ENCODE measurements at places on chromosomes 13 and 19.

DNA sequence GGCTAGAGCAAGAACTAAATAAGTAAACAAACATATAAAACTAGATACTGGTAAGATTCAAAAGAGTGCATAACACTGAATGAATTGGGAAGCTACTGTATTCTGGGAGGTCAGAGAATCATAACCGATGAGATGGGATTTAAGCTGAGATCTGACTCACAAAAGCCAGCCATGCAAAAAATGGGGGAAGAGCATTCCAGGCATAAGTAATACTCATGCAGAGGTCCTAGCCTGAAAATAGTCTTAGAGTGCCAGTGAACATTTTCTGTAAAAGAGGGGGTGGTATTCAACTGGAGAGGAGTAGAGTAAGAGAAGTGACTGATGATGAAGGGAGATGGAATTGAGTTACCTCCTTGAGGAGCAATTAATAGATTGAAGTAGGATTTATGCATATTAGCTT is 872.0 kb upstream of the GPC6 start:
- DNase-seq = no peak

DNA sequence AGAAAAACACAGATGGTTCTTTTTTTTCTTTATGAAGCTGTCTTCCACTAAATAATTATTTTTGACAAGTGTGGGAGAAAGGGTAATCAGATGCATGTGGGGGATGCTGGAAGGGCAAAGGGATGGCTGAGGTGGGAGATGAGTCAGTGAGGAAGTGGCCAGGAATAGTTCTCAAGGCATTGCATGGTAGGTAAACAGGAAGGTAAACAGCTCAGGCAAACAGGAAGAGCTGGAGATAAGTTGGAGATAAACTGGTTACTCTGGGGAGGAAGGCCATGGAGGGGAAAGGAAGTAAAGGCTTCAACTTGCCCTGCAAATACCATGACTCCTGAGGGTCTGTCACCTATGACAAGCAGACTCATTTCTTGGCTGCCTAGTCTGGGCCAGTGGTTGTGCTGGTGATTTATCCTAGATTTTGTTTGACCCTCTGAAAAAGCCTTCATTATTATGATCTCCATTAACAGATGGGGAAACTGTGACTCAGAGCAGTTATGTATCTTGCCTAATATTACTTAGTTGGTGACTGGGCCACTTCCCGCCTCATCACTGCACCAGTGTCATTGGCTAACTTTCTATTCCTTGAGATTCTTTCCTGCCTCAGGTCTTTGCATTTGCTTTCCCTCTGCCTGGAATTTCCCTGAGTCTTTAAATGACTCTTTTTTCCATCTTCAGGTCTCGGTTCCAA is 17.1 kb downstream of the ACTL9 start:
- DNase-seq = no peak

DNA sequence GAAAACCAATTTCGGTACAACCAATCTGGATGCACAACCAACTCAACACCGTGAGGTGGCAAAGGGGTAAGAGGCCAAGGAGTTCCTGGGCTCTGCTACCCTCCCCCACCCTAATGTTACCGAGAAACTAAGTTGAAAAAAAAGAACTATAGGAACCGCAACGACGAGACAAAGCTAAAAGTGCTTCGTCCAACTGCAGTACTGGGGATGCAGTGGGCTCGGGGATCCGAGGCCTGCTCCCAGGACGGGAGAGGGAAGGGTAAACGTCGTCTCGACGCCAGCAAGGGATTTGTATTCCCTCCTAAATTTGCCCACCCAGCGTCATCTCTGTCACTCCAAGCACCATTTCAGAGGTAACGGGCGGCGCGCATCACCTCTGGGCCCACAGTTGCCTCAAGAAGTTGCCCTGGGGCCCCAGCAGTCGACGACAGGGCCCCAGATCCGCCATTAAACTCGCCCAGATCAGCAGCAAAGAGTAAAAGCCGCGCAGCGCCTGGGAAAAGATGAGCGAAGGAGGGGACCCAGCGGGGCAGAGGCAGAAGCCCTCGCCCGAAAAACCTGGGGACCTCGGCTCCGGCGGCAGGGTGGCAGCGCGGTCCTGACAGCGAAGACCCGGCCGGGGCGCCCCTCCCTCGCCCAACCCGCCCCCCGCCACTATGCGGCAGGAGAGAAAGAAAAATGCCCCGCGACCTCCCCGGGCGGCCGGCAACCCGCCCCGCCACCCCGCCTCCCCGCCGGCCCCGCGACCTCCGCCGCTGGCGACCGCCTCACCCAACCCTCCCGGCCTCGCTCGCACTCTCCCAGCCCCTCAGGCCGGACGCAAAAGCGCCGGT is 752 bp downstream of the ZMYM5 start:
- peak; percentile 24 for DNase-seq

DNA sequence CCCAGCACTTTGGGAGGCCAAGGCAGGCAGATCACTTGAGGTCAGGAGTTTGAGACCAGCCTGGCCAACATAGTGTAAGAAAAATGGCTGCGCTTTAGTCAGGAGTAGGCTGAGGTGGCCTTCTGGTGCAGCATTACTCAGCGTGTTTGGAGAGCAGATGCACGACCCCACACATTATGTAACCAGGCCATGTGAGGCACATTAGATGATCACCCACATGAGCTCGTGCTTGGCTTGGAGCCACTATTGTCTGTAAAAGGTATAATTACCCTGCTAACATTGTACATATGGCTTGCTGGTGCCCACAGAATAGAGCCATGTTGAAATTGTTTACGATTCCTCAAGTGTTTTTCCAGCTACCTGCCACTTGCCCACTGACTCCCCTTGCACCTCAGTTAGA is 24.0 kb upstream of the SCEL start:
- no peak for DNase-seq

- DNase-seq = no peak
These were observed 167.4 kb upstream of the OBI1 start for GRCh38 chr13:78826312-78826711.

GRCh38 chr13:94305934-94306333 is 173.5 kb downstream of the DCT start:
- DNase-seq = no peak

DNA sequence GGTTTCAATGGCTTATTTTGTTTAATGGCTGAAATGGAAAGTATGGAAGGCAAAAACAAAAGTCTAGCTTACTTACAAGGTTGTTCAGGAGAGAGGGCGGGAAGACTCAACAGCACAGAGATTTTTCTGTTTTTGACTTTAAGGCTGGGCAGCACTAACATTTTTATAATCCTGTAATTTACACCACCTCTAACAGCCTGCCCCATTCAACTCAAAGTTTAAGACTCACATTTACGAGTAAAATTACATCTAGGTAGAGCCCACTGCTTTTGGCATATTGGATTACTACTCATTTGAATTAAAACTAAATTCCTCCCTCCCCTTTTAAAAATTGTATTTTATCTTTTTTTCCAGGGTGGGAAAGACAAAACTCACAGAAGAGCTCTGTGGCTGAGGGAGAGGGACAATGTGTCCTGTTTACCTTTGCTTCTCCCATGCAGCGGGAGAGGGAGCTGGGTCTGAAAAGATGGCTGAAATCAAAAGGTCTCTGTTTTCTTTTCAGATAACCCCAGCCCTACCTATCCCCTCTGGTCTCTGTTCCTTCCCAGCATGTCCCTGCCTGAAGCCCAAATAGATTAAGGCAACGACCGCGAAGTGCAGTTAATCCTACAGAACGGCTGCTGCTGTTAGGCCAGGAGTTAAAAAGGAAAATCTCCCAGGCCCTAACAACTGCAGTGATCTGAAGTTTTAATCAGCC is 6.6 kb downstream of the EFNB2 start:
- no peak for DNase-seq

DNA sequence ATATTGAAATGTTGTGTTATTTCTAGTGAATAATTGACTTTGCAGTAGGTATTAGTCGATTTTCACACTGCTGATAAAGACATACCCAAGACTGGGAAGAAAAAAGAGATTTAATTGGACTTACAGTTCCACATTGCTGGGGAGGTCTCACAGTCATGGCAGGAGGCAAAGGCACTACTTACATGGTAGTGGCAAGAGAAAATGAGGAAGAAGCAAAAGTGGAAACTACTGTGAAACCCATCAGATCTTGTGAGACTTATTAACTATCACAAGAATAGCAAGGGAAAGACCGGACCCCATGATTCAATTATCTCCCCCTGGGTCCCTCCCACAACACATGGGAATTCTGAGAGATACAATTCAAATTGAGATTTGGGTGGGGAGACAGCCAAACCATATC is 9.9 kb upstream of the C5AR2 start:
- DNase-seq = no peak

GRCh38 chr13:36347531-36348210 is 1.5 kb upstream of the SPART start:
- no peak for DNase-seq

GRCh38 chr19:35123573-35123972 is 8.0 kb downstream of the FXYD3 start:
- DNase-seq = no peak
